ENCODE measurements at places on chromosomes 12 and 14. TPM values are rescaled to one million over a fixed set of nuclear protein-coding genes. Genes with fewer than 3 reads are reported as not detected.

The FGF6 gene
- not detected for total RNA-seq

The PPP4R4 gene
- 0.22 TPM for total RNA-seq

The OSBPL8 gene
- total RNA-seq: 67.0 TPM

The CCDC197 gene
- total RNA-seq: not detected

The ADAMTS20 gene
- total RNA-seq: not detected

- no peak for DNase-seq
Measured at GRCh38 chr12:48980389-48980952, 2.3 kb downstream of the WNT1 start.

DNA sequence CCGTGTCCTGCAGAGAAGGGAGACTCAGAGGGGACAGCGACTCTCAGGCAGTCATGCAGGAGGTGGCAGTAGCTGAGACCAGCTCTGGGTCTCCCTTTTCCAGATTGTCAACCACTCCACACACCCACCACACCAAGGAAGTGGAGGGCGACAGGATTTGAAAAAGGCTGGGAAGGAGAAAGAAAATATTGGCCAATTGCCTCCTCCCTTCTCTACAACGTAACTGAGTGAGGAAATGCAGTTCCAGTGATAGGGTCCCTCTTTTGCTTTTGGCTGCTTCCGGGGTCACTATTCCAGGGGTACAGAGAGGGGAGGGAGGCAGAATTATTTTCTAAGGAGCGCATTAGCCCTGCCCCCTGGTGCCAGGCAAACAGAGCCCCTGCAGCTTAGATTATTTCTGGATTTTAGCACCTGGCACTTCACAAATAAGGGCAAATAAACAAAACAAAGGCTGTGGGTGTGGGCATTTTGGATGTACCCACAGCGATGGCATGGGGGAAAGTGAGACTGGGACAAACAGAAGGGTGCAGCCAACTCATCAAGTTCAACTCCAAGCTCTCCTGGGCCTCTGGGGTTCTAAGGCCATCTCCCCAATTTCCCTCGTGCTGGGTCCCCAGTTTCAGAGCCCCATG, 20.4 kb downstream of the ASB2 start:
- no peak for DNase-seq

DNA sequence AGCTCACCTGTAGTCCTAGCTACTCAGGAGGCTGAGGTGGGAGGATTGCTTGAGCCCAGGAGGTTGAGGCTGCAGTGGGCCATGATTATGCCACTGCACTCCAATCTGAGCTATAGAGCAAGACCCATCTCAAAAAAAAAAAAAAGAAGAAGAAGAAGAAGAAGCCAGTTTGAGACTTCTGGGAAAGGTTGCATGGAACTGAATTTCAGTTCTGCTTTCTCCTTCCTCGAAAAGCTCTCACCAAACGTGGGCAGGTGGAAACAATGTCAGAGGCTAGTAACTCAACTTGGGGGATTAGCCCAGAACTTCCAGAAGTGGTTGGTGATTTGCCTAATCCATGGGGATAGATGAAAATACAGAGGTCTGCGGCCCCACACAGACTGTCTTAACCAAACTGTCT, 18.7 kb downstream of the FLVCR2 start:
- no peak for DNase-seq

DNA sequence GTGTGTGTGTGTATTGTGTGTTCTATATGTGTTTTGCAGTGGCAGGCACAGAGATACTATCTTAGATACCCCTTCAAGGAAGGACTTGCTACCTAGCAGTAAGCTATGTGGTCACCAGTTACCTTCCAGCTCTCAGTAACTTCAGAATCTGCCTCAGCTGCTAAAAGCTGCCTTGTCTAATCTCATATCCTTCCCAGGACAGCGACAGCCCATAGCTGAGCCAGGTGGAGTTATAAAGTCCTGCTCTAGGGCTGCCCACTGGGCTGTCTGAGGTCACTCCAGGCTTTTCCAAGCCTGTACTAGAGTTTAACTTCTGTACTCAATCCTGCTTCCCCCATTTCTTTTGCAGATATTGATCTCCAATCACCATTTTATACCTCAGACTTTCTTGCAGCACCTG, 942.6 kb downstream of the GALC start:
- DNase-seq: no peak

- DNase-seq: no peak
Measured at GRCh38 chr12:27566159-27566558, 42.2 kb downstream of the PPFIBP1 start.

DNA sequence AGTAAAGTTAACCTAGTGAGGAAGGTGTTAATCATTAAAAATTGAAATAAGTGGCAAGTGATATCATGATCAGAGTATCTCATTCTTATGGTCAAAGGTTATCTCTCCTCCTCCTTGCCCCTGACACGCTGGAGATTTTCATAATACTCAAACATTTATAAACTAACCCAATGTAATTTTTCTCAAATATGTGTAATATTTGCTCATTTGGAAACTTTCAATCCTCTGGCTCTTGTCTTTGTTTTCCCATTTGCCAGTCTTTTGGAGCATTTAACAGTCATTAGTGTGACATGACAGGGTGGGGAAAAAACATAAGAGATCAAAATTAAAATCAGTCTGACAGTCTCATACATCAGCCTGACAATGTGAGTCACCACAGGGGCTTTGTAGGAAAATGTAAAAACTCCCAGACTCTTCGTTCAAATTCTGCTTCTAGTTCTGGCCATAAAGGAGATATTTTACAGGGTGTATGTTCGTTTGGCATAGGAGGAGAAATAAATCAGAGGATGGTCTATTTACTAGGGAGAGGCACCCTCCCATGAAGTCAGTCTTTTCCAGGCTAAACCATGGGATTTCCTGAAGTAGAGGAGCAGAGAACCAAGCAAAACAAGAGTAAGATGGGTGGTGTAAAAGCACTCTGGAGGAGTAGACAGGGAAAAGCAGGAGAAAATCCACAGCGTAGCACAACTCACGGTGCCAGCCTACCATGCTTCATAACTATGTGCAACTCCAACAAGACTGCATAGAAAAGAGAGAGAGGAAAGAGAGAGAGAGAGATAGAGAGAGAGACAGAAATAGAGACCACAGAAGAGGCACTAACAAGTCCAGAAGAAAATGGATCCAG, 369.2 kb upstream of the PDE3A start:
- no peak for DNase-seq

- DNase-seq: peak; percentile 93
Measured at GRCh38 chr14:50775357-50775756, 55.6 kb downstream of the NIN start.

DNA sequence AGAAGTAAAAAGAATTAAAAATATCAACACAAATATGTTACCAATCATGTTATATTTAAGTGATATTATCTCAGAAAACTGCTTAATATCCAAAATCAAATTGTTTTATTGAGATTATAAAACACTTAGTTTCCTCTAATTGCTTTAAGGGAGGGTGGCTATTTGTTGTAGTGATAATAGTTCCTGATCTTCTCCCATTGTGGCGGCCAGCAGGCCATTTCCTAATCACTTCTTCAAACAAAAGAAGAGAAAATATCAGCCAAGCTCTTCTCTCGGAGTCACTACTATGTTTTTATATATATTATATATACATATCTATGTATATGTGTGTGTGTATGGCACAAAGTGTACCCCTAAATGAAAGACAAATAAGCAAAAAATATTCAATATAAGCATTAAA, 31.5 kb downstream of the ERO1A start:
- no peak for DNase-seq

- peak; percentile 35 for DNase-seq
Measured at GRCh38 chr12:124480469-124481256, 86.7 kb downstream of the NCOR2 start.

DNA sequence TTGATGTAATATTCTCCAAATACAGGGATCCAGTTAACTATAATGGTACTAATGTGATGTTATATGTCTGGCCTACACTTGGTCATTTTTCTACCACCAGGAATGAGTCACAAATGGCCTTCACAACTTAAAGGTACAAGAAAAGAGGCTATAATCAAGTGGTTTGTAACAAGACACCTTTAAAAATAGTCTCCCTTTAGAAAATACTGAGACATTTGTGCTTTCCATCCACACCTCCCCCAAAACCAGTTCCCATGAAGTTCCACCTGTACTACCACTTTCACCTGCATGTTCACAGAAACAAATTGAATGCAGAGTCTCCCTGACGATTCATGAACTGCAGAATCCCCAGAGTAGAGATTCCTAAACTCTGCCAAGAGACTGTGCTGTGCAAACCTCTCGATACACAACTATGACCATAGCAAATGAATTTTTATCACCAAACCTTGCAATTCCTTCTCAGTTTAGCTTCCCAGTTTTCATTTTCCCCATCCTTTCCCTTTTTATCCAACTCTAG, 6.0 kb downstream of the BTG1 start:
- DNase-seq: peak; percentile 37

GRCh38 chr14:74658535-74659131, 46.6 kb upstream of the LTBP2 start:
- DNase-seq: peak; percentile 75

DNA sequence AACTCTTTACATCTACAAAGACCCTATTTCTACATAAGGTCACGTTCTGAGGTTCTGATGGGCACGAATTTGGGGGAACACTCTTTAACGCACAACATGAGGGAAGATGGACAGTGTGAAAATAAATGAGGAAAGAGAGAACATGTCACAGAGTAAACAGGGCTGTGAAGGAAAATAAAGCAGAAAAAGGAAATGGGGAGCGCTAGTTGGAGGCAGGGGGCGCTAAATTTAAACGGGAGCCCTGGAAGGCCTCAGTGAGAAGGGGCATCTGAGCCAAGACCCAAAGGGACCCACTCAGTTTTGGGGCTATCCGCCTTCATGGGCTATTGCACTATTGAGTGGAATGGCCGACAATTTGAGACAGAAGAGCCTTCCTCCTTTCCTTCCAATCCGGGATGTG, 50.5 kb downstream of the PLXNC1 start:
- no peak for DNase-seq

DNA sequence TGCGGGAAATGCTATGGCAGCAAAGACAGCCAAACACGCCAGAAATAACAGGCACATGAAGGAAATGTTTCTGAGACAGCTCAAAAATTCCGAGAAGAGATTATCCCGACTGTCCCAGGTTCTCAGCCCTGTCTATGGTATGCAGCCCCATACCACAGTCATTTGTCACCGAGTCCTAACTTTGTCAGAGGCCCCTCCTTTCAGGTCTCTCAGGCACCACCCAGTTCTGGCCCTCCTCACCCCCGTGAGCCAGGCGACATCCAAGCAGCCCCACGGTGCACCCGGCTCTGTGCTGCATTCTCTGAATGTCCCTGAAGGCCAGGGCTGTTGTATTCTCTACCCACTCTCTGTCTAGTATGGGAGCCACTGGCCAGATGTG, 24.0 kb downstream of the SSH1 start:
- DNase-seq: peak; percentile 95

DNA sequence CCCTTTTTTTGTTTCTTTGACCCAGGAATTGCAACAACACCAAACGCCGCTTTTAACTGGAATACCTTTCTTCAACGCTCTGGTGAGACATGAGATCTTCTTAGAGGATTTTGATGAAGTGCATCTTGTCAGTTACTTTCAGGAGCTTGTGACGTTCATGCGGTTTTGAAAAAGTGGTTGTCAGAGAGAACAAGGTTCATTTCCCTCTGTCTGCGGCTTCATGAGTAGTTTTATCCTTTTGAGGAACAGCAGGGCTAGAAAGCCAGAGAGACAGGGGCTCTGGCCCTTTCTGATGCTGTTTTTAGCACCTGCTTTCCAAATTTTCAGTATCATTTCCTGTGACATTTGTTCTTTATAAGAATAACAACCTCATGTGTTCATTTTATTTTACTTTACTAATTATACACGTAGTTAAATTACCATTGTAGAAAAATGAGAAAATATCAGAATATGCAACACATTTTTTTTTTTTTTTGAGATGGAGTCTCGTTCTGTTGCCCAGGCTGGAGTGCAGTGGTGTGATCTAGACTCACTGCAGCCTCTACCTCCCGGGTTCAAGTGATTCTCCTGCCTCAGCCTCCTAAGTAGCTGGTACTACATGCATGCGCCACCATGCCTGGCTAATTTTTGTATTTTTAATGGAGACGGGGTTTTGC, 61.8 kb downstream of the GLT1D1 start:
- no peak for DNase-seq
